HS-5 (cell line): ENCODE measurements at places on chromosomes 12 and 14.

- no peak for DNase-seq
Measured at GRCh38 chr12:49195736-49196135, 6.9 kb upstream of the TUBA1A start.

GRCh38 chr12:94791933-94792332 lies 141.6 kb upstream of the TMCC3 start:
- no peak for DNase-seq

GRCh38 chr12:87266305-87266704 lies 762.9 kb downstream of the C12orf50 start:
- no peak for DNase-seq

GRCh38 chr14:96231526-96232130 lies 24.4 kb upstream of the BDKRB1 start:
- DNase-seq = no peak

DNA sequence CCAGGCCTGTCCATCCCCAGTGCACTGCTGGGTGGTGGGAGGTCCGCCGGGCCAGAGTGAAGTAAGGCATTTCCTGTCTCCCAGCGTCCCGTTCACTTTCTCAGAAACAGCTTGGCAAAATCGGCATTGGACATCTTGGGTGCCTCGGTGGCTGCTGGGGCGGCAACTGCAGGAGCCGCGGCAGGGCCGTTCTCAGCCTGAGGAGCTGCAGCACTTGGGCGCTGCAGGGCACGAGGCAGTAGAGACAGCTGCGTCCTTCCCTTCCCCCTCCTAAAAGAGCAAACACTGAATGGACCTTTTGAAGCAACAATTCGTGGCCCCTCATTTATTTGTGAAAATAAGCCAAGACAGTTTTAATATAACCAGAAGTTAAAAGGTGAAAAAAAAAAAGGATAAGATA lies 8.3 kb downstream of the FICD start:
- DNase-seq = no peak

DNA sequence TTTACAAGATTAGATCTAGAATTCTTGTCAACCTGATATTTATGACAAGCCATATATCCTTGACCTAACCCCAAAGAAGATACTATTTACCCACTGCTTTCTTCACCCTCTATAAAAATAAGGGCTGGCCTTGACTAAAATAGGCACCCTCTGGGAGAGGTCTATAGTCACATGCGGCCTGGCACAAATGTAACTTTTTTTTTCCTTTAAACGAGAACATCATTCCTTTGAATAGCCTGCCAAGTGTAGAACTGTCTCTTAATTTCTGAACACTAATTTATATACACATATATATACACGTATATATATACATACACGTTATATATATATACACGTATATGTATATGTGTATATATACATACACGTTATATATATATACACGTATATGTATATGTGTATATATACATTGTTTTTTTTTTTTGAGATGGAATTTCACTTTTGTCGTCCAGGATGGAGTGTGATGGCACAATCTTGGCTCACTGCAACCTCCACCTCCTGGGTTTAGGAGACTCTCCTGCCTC lies 18.6 kb downstream of the PPTC7 start:
- no peak for DNase-seq

DNA sequence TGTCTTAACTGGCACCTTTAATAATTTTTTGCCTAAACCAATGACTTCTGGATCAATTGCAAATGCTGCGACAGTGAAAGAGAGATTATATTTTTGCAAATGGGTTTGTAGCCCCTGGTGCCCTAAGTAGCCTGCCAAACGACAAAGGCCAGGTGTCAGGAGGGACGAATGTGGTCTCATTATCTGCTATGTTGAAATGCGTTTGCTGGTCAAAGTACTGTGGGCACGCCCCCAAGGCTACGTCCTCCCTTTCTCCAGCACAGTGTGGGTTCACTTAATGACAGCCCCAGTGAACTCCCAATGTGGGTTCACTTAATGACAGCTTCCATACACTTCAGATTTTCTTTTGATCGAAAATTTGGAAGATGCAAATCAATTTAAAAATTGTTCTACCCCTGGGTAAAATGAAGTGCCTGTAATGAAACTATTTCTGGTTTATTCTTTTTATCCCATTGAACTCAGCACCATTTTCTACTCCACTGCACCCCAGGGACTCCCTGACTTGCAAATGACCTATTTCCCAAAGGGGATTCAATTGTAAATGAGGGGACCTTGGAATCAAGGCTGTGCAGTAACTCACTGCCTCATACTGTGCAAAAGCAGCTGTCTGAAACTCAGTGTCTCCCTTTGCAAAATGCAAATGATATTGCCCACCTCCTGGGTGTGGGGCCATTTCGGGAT lies 1.4 kb downstream of the SERPINA11 start:
- no peak for DNase-seq

DNA sequence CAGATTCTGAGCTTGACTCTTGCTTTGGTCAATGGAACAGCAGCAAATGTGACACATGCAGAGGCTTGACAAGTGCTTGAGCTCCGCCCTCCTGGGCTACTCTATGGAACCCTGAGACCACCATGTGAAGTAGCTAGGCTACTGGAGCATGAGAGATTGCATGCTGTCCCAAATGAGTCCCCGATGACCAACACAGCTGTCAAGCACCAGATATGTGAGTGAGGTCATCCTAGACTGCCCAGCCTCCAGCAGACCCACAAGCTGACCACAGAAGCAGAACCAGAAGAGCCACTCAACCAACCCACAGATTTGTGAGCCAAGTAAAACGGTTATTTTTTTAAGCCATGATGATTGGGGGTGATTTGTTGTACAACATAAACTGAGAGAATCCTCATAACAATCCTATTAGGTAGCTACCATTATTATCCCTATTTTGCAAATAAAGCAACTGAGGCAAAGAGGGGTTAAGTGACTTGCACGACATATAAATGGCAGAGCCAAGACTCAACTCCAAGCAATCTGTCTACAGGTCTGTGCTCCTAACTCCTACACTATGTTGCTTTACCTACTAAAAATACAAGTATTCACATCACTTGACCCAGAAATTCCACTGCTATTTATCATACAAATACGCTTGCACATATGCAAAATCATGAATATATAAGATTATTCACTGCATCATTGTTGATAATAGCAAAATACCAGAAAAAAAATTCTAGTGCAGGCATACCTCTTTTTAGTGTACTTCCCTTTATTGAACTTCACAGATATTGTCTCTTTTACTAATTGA lies 136.2 kb downstream of the NDUFA12 start:
- DNase-seq = peak; percentile 36

GRCh38 chr14:39318574-39318973 lies 84.9 kb downstream of the MIA2 start:
- no peak for DNase-seq

DNA sequence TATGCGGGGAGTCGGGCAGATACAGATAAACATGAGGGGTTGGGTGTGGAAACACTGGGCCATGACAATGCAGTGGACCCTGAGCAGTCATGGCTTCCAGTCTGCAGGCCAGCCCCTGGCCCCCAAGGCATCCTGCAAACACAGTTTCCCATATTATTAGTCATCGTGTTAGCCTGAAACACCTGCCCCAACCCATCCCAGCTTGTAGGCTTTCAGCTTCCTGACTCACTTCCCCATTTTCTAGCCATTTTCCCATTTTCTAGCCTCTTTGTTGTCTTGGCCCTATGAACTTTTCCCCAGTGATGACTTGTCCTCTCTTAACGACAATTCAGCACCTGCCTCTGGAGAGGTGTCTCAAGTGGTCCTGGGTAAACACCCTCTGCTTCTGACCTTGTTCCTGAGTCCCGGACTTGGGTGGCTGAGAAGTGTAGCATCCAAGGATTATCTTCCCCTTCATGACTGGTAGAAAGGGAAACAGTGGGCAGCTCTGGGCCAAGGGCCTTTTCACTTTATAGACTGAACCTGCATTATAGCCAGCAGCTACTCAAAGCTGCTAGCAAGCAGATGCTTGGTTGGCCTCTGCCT lies 4.3 kb upstream of the PGF start:
- no peak for DNase-seq

GRCh38 chr14:61146899-61147298 lies 134.2 kb downstream of the TMEM30B start:
- DNase-seq = no peak

- DNase-seq = no peak
Measured at GRCh38 chr12:9361879-9362326, 153.7 kb upstream of the PZP start.

DNA sequence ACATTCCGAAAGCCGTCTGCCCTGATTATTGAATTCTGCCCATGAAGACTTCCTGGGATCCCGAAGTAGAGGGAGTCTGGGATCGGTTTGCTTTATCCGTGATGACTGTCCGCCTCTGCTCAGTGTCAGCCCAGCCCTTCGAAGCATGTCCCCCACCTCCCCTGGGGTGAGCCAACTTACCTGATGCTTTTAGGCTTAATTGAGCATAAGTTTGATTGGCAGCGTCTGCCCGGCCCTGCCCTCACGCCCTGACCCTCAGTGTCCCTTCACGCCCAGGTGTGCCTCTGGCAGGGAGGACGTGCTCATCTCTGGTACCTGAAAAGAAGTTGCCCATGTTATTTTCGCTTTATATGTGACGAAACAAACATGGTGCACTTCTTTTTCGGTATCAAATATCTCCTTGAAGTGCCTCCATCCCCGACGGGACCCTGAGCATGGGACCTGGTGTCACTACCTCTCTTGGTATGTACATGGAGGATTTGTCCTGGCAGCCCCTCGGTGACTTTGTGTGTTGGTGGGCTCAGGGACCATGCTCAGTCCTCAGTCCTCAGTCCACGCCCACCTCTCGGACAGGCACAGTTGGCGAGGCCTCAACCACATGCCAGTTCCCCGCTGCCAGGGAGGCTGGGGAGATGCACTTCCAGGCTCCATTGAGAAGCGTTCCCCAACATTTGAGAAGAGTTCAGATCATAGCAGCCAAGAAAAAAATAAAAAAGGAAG lies 130.1 kb upstream of the RTL1 start:
- no peak for DNase-seq

DNA sequence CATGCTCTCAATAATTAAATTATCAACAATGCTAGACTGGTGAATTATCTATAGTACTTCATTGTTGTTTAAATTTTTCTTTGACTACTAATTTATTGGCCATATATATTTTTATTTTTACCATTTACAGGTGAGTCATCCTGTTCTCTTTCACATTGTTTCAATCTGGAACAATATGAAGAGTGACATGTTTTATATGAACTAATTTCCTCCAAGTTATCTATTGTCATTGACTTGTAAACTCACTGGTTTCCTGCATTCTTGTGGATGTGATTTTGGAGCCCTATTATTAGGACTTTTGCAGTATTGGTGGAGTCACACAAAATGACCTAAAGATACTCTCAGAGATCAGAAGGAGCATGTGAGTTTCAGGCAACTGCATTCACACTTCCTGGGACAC lies 297.7 kb downstream of the AEBP2 start:
- no peak for DNase-seq

DNA sequence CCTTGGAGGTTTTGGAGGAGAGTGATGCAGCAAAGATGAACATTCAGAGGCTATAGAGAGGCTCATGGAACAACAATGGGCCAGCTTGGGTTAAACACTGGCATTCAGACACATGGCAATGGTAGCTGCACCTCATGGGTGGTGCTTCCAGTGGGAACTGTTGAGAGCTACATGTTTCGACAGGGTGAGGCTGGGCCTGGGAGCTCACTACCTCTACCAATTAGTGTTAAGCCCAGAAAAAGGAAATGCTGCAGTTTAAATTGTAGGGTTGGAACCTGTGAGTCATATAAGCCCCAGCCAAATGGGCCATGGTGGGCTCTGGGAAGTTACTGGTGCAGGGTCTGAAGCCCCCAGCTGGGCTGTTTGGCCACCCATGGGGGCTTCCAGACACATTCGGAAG lies 279.7 kb downstream of the ZFP36L1 start:
- DNase-seq = no peak
